Stimulated activated CD8-positive, alpha-beta memory T cell treated with anti-CD3 and anti-CD28 coated beads, Interleukin-4, amount 100 ng/mL, for 4 hours (primary cell): ENCODE measurements at places on chromosomes 1 and 21.

- DNase-seq: no peak
Measured at GRCh38 chr1:61247881-61248752, 165.8 kb downstream of the NFIA start.

DNA sequence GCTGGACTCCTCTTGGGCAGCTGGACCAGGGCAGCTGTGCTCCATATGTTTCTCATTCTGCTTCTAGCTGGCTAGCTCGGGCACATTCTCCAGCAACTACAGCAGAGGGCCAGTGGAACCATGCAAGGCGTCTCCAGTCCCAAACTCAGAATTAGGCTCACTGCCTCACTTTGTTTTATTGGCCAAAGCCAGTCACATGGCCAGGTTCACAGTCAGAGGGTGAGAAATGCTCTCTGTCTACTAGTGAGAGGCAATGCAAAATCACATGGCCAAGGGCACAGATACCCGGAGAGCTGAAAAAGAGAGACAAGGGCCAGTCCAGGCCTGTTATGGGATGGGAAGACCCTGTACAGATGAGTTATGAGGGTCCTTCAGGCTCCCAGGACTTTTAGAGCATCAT is 78.8 kb upstream of the KLHDC7A start:
- no peak for DNase-seq

DNA sequence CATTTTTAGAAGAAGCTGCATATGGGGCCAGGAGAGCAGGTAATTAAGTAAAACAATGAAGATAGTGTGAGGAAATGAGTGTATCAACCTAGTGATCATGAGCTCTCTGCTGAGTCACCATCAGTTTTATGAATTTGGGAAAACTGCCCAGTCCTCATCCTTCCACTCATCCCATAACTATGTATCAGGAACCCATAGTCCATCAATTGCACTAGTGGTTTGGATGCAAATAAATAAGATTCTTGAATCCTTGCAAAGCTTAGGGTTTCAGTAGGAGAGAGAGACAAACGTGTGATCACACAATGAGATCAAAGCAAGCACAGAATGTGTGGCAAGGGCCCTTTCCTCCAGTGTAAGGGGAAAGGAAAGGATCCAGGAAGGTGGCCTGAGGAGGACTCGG is 145.6 kb downstream of the ZZZ3 start:
- no peak for DNase-seq

DNA sequence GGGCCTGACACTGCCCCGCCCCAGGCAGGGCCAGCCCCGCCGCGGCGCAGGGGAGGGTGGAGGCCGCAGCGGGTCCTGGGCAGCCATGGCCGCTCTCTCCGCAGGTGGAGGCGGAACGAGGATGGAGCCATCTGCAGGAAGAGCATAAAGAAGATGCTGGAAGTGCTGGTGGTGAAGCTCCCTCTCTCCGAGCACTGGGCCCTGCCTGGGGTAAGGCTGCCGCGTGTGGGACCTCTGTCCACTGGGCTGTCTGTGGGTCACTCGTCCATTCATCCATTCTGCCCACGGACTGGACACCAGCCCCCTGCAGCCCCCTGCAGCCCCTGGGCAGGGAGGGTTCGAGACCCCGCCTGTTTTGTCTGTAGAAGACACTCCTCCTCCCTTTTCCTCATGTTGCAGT is 18.4 kb upstream of the LRRC3 start:
- no peak for DNase-seq

GRCh38 chr21:39232861-39233291 is 49.6 kb upstream of the PSMG1 start:
- no peak for DNase-seq

GRCh38 chr1:185934476-185935189 is 200.4 kb downstream of the HMCN1 start:
- no peak for DNase-seq

DNA sequence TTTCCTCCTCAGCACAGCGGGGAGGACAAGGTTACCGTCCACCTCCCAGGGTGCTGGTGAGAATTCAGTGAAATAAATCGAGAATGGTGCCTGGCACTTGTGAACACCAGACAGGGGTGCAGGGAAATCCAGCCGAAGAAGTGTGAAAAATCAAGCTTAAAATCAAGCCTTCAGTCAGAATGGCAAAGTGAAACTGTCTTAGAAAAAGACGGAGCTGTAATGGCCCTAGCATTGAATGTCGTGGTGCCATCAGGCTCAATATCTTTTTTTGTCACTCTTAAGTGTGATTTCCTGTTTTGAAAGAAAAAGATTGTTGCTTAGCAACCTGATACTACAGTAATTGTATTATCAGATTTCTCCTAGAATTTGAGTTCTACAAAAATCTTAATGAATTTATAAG is 22.1 kb downstream of the EDARADD start:
- no peak for DNase-seq

DNA sequence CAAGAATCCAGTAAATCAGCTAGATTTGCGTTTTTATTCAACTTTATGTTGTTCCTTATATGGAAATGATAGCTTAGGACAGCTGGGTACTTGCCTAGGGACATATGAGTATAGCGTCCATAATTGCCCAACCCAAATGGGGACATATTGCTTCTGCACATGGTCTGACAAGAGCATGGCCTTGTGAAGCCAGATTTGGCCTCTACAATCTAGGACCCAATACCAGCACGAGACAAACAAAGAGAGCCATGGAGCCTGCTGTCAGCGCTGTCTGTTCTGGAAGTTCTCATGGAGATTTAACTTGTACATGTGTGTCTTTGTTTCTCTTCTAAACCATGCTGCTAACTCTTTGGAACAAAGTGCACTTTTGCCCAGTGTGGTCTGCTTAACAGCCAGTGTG is 240.0 kb upstream of the CAMK1G start:
- no peak for DNase-seq

- DNase-seq: no peak
Measured at GRCh38 chr21:41666641-41667081, 100.2 kb downstream of the RIPK4 start.

DNA sequence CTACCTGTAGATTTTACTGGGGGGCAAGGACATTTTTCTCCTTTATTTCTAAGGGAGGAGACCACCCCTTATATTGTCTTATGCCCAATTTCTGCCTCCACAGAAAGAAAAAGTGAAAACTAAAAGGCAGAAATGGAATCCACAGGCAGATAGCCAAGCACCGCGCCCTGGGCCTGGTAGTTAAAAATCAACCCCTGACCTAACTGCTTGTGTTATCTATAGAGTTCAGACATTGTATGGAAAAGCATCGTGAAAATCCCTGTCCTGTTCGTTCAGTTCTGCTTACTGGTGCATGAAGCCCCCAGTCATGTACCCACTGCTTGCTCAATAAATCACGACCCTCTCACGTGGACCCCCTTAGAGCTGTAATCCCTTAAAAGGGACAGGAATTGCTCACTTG is 33.7 kb upstream of the IL6R start:
- no peak for DNase-seq

- no peak for DNase-seq
Measured at GRCh38 chr1:17135530-17135929, 16.3 kb upstream of the PADI2 start.

- DNase-seq: no peak
Measured at GRCh38 chr1:200452850-200453552, 43.2 kb upstream of the ZNF281 start.

GRCh38 chr1:43453442-43454269 is at the start of gene HYI:
Gene HYI (minus strand): TSS chr1:43453931. CDS start chr1:43453793, 138 bp downstream.
- DNase-seq: peak; percentile 12

GRCh38 chr1:4652631-4653327 is 1.6 kb upstream of the AJAP1 start:
- DNase-seq: no peak

DNA sequence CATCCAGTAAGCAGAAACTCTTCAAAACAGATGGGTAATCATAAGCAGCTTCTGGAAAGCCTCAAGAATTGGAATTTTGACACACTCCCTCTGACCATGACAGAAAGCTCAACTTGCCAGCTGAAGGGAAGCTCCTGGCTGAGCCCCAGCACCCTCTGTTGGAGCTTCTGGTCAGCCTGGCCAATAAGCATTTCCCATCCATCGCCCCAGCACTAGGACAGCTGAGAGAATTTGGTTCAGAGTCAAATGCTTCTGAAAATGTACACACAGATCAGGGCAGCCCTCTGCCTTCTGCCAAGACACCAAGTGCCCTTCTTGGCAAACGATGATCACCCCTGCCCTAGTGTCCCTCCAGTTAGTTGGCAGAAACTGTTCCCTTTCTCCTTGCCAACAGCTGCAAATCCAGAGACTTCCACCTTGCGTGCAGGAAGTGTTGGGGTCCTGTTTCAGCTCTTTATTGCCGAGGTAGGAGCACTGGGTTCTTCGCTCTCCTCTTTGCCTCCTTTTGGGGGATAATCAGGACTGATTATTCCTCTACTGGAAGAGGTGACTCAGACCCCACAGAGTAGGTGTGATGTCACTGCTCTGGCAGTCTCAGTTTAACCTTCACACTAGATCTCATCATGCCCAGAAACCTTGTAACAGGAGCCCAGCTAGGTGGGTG is 11.9 kb downstream of the PIGV start:
- DNase-seq: no peak

DNA sequence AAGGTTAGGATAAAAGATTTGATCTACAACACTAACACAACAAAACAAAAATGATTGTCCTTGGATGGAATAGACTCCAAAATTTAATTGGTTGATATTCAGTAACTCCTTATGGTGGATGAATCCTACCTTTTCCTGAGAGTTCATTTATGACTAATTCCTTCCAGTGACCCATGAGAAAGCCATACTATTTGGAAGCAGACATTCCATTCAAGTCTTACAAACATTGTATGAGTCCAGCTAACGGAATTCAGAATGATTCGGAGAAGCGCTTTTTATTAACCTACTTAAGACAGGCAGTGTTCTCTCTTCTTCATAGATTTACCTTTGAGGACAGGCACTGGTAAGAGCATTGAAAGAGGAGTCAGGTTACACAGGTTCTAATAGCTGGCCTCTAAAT is 155.6 kb upstream of the ZNF648 start:
- DNase-seq: no peak

DNA sequence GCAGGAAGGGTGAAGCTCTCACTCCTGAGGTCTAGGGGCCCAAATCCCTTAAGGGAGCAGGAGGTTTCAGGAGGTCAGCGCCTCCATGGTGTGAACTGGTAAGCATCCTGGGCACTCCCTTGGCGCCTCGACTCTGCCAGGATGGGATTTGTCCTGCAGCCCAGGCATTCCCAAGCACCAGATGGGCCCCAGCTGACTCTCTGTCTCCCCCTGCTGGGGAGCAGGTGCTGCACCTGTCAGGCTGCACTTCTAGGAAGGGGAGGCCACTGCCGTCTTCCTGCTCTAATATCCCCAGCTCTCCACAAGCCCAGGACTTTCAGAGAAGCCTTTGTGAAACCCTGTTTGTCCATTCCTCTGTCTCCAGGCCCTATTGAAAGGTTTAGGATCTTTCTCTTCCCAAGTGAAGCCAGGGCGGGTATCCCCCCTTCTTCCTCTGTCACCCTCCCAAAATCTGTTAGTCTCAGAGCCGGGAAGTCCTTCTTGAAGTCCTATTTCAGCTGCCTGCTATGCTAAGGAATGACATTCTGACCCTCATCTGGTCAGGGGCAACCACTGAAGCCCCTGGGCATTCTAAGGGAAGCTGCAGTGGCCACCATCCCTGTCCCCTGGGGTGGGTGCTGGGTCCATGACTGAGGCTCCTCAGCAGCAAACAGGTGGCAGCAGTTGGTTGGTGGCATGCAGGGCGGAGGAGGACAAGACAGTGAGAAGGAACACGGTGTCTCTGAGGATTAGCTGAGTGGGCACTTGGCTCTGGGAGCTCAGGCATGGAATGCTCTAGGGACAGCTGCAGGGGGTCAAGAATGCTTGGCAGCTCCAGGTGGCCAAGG is 3.2 kb downstream of the MYBPH start:
- DNase-seq: peak; percentile 2

- no peak for DNase-seq
Measured at GRCh38 chr1:203799157-203799556, 3.7 kb downstream of the ZBED6 start.

DNA sequence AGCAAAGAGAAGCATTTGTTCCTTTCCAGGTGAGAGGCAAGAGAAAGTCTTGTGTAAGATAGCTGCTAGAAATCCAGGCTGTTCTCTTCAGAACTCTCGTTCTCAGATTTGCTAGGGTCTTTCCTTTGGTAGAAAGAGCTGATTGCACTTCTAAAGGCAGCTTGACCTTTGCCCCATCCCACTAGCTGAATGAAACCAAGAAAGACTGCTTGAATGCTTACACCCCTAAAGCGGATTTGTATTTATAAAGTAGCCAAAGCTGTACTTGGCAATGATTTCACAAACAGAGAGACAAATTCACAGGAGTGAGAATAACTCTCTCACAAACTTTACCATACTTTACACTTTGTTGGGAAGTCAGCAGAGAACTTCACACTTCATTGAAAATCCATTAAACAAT is 424.1 kb downstream of the TTLL7 start:
- no peak for DNase-seq

GRCh38 chr1:19028110-19028509 is 71.6 kb upstream of the IFFO2 start:
- DNase-seq: no peak

DNA sequence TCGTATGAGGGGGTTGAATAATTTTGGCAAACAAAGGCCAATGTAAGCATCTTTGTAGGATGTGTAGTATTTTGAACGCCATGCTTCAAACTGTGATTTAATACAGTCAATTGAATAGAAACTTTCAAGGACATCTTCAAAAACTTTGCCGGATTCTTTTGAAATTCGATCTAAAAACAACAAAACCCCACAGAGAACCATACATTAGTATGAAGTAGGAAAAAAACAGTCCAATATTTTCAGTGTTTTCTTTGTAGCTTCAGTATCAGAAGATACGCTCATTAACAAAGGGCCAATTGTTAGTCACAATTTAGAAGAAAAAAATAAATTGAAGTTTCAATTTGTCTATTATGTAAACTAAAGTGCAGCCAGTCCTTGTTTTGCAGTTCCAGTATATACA is 20.7 kb upstream of the SYNJ1 start:
- no peak for DNase-seq

DNA sequence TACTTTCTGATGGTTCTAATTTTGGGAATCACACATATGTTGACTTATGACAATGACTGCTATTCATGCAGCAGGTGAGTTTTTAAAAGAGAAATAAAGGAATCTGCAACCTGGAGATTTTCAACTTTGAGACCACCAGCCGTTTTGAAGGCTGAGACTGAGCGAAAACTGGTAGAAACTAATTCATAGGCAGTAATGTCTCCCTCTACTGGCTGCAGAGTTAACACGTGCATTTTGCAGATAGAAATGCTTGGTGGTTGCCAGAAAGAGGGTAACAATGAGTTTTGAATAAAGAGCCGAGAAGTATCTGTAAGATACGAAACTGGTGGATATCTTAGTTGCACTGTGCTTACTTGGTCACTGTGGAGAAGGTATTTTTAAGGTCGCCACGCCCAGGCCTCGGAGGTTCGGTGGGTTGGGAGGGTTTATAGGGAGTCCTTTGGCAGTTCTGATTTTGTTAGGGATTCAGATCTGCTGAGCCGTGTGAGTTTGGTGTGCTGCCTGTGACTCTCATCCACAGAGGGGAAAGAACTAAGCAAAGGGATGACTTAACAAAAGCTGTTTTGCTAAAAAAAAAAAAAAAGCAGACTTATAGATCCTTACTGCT is 83.0 kb downstream of the RYR2 start:
- DNase-seq: no peak

- DNase-seq: no peak
Measured at GRCh38 chr21:33228455-33228854, 1.3 kb upstream of the IFNAR2 start.

- DNase-seq: no peak
Measured at GRCh38 chr1:9910076-9910422, at the start of gene CTNNBIP1. Gene CTNNBIP1 (minus strand): TSS chr1:9910269. CDS start chr1:9872064, 38,205 bp downstream.
